ENCODE measurements at places on chromosomes 2 and 18.

- no peak for DNase-seq
These were observed 63.1 kb downstream of the METTL4 start for GRCh38 chr18:2508155-2508554.

GRCh38 chr2:133576714-133577113, 8.5 kb upstream of the NCKAP5 start:
- no peak for DNase-seq

GRCh38 chr2:211498551-211499205, 942.3 kb downstream of the CPS1 start:
- DNase-seq = no peak

GRCh38 chr2:99675130-99675661, 185.4 kb upstream of the REV1 start:
- no peak for DNase-seq

DNA sequence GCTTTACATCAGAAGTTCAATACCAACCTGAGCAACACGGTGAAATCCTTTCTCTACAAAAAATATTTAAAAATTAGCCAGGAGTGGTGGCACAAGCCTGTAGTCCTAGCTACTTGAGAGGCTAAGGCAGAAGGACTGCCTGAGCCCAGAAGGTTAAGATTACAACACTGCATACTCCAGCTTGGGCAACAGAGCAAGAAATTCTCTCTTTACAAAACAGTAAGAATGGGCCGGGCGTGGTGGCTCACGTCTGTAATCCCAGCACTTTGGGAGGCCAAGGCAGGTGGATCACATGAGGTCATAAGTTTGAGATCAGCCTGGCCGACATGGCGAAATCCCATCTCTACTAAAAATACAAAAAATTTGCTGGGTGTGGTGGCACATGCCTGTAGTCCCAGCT, 113.2 kb downstream of the USP34 start:
- DNase-seq = no peak

DNA sequence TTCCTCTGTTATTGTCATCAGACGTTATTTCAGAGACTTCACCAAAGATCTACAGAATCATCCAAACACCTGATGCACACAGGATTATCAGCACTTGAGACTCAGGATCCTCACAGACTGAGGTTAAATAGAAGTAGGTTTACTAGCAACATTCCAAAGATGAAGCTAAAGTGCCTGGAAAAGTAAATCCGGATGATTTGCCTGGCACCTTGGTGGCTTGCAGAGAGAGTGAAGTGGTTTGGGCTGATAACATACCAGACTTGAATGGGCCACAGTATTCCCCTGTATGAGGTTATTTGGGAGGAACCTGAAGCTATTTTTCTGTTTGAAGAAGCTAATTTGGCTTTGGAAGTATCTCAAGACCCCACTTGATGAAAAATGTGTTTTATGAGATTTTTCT, 51.0 kb downstream of the OXER1 start:
- DNase-seq = no peak
